PC-9 (cell line): ENCODE measurements at places on chromosomes 1 and 21.

- DNase-seq = no peak
- peaks cover 71% of the 10 kb centered on the region for H3K27me3 ChIP-seq
- no peak overlapping the region for H3K27ac ChIP-seq
- no peak overlapping the region for H3K4me3 ChIP-seq
- no peaks in the 10 kb centered on the region for H3K4me1 ChIP-seq
- no peaks in the 10 kb centered on the region for H3K36me3 ChIP-seq
These were observed 12.1 kb upstream of the TSPEAR start for GRCh38 chr21:44723177-44724131.

DNA sequence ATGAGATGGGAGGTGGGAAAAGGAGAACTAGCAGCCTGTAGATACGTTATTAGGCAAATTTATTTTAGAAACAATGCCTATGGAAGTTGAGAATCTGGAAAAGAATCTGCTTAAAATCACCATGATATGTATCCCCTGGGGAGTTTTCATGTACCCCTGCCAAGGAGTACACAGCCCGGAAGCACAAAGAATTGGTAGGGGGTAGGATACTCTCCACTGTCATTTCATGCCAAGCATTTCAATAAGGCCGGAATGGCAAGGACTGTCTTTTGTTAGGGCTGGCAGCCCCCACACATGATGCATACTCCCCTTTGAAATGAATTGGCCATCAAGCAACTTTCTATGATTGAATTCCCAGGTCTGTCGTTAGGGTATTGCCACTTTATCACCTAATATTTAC is 111.5 kb upstream of the APP start:
- no peaks in the 10 kb centered on the region for H3K36me3 ChIP-seq
- no peak for DNase-seq
- no peak overlapping the region for H3K27ac ChIP-seq
- H3K4me1 ChIP-seq = no peaks in the 10 kb centered on the region
- no peak overlapping the region for H3K4me3 ChIP-seq
- H3K27me3 ChIP-seq = no peaks in the 10 kb centered on the region

DNA sequence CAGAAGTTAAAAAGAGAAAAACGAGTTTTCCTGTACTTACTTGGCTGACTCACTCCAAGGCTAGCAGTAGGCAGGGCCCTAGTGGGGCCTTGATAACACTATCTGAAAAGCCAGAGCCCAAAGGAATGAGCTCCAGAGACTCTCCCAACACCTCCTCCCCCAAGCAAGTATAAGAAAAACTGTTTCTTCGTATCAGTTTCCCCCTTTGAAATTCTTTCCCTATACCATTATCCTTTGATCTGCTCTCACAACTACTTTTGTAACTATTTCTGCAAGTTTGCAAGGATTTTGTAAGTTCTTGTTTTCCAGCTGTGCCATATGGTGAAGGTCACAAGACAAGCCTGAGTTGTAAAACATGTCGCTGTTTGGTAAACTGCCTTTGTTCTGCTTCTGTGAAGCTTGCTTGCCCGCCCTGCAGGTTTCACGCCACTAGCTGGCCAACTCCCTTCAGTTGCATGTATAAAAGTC is 36.5 kb upstream of the KCNJ15 start:
- no peak overlapping the region for H3K27ac ChIP-seq
- no peaks in the 10 kb centered on the region for H3K4me1 ChIP-seq
- no peak overlapping the region for H3K4me3 ChIP-seq

- no peaks in the 10 kb centered on the region for H3K36me3 ChIP-seq
- no peak overlapping the region for H3K27ac ChIP-seq
- no peaks in the 10 kb centered on the region for H3K27me3 ChIP-seq
- no peak overlapping the region for H3K4me3 ChIP-seq
- DNase-seq = no peak
These were observed 172.6 kb upstream of the HMCN1 start for GRCh38 chr1:185561629-185562028.

DNA sequence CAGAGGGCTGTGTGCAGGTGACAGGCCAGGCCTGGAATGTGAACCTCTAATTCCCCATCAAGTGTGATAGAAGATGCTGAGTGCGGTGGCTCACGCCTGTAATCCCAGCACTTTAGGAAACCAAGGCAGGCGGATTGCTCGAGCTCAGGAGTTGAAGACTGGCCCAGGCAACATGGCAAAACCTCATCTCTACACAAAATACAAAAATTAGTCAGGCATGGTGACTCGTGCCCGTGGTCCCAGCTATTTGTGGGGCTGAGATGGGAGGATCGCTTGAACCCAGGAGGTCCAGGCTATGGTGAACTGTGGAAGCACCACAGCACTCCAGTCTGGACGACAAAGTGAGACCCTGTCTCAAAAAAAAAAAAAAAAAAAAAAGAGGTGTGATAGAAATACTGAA is 40.1 kb upstream of the PUM1 start:
- H3K27me3 ChIP-seq = no peaks in the 10 kb centered on the region
- peaks cover 21% of the 10 kb centered on the region for H3K4me1 ChIP-seq
- H3K4me3 ChIP-seq = no peak overlapping the region
- H3K36me3 ChIP-seq = no peaks in the 10 kb centered on the region
- no peak overlapping the region for H3K27ac ChIP-seq

DNA sequence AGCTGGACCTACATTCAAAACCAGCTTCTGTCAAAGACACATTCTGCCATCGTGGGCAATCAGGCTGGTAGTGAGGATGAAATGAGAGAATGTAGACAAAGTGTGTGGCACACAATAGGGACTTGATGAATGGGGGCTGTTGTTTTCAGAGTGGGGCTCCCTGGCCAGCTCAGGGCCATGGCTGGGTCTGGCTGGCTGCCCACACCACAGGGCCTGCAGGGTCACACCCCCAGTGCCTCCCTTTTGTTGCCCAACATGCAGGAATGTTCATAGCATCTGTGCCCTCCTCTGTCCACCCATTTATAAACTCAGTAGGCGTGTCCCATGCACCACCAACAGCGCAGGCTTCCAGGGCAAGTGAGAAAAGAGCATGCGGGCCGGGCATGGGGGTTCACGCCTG is 20.8 kb upstream of the ECE1 start:
- H3K36me3 ChIP-seq = no peaks in the 10 kb centered on the region
- no peak overlapping the region for H3K4me3 ChIP-seq
- no peaks in the 10 kb centered on the region for H3K4me1 ChIP-seq
- no peak overlapping the region for H3K27ac ChIP-seq
- peak; percentile 38 for DNase-seq
